Activated CD4-positive, alpha-beta T cell treated with anti-CD3 and anti-CD28 coated beads, Interleukin-2, amount 10 ng/mL, durations not matched to agents 7 days and 5 days (primary cell): ENCODE measurements at places on chromosomes 4 and X. TPM values are rescaled to one million over a fixed set of nuclear protein-coding genes. Genes with fewer than 3 reads are reported as not detected.

Gene FSTL5
- not detected for total RNA-seq

Gene FAM9B
- total RNA-seq, result not detected

Gene OGT
- total RNA-seq, result 362 TPM

Gene CHRNA9
- not detected for total RNA-seq

Gene CXorf38
- 19.8 TPM for total RNA-seq

Gene RBMXL3
- not detected for total RNA-seq

Gene STS
- 1.9 TPM for total RNA-seq

Gene DDX53
- total RNA-seq, result not detected

Gene NPY2R
- not detected for total RNA-seq

Gene HERC5
- 49.2 TPM for total RNA-seq

Gene GLUD2
- total RNA-seq, result 0.32 TPM
